ENCODE measurements at places on chromosomes 2 and 18.

DNA sequence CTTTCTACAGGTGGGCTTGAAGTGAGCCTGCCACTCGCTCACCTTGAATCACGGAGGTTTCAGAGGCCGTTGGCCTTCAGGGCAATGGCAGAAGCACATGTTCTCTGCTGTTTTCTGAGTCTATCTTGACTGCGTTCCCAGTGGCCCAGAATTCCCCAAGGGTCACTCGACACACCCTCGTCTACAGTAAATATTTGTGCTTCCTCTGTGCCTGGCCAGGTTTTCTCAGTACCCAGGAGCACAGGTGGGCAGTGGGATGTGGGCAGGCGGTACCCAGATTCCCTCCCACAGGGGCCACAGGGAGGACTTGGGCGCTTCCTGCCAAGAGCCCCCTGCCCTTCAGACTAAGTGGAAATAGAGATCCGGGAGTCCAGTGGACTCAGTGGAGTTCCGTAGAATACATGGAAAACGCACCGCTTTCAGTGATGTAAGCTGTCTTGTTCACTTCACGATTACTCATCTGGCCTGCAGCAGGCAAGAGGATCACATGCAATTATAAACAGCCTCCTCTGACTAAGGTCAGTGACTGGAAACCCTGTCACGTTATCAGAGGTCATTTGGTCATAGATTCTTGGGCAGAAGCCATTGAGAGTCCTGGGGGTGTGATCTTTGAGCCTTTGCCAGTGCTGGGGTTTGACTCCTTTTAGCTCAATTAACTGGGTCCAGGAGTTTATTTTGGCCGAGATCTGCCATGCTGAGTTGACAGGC, 179.8 kb downstream of the NEDD4L start:
- no peak for DNase-seq

DNA sequence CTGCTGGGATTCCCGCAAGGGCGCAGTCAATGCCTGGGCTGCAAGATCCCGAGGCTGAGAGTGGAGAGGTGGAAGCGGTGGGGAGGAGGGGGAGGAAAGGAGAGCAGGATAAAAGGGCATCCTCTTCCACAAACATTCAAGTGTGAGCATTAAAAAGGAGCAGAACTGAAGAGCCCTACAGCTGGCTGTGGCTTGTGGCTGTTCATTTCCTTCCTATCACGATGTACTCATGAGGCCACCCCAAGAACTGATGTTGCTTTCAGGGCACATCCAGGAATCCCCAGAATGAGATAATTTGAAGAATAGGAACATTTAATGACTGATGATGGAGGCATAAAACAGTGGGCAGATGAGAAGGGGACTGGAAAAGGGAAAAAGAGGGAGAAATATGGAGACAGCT, 230.8 kb upstream of the SMIM21 start:
- no peak for DNase-seq

- DNase-seq: no peak
These were observed 2.5 kb downstream of the SP100 start for GRCh38 chr2:230418341-230419016.

DNA sequence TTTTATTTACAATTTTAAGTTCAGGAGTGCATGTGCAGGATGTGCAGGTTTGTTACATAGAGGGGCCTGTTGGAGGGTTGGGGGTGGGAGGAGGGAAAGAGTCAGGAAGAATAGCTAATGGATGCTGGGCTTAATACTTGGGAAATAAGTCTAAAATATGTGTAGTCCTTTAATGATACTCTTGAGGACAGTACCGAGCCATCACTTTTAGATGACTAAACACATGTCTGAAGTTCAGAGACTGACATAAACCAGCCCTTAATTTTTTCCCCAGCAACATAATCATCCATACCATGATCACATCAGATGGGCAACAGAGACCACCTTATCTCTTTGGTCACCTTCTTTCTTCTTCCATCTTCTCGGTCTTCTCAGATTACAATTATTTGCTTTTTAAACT, 189.1 kb upstream of the COL3A1 start:
- no peak for DNase-seq

GRCh38 chr2:233414273-233414654, 60.0 kb downstream of the DGKD start:
- DNase-seq: no peak

DNA sequence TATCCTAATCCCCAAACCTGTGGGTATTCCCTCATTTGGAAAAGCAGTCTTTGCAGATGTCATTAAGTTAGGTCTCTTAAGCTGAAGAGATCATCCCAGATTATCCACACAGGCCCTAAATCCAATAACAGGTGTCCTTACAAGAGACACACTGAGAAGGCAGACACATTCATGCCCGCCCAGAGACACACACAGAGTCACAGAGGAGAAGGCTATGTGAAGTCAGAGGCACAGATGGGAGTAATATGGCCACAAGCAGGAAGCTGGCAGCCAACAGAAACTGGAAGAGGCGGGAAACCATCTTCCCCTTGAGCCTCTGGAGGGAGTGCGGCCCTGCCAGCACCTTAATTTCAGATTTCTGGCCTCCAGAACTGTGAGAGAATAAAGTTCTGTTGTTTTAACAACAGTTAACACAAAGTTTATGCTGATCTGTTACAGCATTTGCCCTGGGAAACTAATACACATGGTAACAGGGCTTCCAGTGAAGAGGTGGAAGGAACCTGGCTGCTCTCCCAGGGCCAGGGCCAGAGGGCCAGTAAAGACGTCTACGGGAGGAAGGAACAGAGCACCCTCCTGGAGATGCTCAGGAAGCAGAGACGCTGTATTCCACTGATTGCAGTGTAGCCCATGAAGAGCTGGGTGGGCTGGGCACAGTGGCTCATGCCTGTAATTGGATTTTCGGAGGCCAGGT, 217.5 kb downstream of the GLI2 start:
- DNase-seq: no peak

All from stimulated activated CD4-positive, alpha-beta T cell treated with anti-CD3 and anti-CD28 coated beads, Interleukin-1b, Interleukin-23, amount 100 ng/mL, for 1 hour (primary cell).